ENCODE measurements at places on chromosomes 12 and 14.

- DNase-seq = no peak
These were observed 1047.5 kb upstream of the FLRT2 start for GRCh38 chr14:84482256-84483071.

DNA sequence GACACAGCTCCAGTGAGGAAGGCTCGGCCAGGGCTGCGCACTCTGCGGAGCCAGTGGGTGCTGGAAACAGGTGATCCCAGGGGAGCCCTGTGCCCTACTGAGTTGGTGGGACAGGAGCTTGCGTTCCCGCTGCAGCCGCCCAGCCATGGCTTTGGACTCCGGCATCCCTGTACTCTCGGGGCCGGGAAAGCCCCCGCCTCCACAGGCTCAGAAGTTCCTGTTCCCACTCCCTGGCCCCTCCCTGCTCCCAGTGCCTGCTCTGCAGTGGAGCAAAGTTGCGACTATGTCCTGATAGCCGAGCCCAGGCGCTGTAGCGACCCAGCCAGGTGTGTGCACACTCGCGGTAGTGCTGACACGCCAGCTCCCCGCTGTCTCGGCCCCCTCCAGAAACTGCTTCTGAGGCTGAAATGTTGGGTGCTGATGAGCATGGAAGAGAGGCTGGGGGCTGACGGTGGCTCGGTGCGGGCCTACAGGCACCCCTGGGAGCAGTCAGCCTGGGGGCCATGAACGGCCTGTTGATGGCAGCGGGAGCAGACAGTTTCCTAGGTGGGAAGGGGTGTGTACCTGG is 344.6 kb upstream of the MGAT4C start:
- no peak for DNase-seq

DNA sequence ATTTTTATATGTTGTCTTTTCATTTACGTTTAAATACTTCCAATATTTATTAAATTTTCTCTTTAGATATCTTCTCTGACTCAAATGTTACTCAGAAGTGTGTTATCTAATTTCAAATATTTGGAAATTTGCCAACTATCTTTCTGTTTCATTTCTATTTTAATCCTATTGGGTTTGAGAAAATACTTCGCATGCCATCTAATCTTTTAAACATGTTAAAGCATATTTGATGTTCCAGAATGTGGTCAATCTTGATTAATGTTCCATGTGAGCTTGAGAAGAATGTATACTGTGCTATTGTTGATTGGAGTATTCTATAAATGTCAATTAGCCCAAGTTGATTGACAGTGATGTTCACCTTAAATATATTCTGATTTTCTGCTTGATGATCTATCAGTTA is 11.9 kb upstream of the DCN start:
- DNase-seq = no peak

DNA sequence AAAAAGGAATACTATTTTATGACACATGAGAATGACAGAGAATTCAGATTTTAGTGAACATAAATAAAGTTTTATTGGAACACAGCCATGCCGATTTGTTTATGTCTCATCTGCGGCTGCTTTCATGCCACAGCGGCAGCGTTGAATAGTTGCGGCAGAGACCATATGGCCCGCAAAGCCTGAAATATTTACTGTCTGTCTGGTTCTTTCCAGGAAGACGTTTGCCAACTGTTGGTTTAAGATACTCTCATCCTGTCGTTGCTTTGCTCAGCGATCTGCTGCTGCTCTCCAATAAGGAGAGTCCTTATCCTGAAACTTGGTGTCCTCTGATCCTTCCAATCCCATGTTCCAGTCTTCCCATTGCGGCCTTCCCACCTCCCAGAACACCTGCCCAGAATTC is 89.9 kb downstream of the SLC24A4 start:
- DNase-seq = no peak

DNA sequence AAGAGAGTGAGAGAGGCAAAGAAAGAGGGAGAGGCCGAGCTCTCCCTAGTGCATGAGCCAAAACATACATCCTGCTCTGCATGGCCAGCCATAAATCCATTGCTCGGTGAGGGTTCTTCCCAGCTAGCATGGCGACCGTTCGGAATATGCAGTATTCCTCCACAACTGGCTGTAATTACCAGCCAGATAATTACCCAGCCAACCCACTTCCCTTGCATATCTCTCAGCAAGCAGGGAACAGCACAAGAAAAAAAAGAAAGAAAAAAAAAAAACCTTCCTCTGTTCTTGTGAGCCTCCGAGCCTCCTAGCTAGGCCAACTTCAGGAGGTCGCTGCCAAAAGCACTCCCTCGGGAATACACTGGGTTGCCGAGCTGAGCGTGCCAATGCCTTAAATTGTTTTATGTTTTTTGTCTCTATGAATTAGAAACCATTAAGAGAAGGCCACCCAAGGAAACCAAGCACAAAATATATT is 567.9 kb downstream of the MED13L start:
- no peak for DNase-seq

DNA sequence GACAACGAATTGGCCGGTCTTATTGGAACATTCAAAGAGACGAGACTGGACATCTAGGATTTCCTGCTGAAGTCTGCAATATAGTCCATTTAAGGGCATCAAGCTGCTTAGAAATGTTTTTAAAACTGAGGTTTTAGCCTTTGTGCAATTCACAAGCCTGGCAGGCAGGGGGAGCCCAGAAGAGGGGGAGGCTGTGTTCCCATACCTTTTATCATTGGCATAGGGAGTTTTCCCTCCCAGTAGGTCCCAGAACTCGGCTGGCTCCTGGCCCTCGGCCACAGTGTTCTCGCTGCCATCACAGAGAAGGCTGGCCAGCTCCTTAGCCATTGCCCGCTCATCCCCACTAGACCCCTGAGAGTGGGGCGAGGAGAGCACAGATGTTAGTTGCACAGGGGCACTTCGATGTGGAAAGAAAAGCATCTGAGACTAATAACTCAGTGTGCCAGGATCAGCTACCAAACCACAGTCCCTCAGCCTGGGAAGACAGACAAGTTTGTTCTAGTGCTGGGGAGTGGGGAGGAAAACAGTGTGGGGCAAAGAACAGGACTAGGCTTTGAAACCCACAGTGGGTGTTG is 15.1 kb downstream of the AVIL start:
- DNase-seq = peak; percentile 7

- DNase-seq = no peak
These were observed 357.4 kb downstream of the TMEM117 start for GRCh38 chr12:44193281-44193680.

- no peak for DNase-seq
These were observed 21.0 kb upstream of the TSPAN11 start for GRCh38 chr12:30905463-30906009.

GRCh38 chr14:29587761-29588470 is 339.7 kb downstream of the PRKD1 start:
- no peak for DNase-seq

DNA sequence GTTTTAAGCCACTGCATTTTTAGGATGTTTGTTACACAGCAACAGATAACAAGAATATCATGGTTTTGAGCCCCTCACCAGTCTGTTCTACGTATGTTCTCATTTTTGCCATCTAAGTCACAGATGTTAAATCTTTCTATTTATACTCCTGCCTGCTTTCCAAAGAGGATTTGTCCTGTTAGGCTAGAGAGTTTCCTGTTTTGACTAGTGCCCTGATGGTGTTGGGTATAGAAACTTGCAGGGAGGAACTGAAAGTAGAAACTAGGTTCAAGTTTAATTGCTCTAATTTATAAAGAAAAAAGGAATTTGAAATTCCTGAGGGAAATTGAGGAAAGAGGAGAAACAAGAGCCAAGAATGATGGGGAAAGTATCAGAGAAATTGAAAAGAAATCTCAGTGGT is 74.4 kb upstream of the COCH start:
- no peak for DNase-seq

DNA sequence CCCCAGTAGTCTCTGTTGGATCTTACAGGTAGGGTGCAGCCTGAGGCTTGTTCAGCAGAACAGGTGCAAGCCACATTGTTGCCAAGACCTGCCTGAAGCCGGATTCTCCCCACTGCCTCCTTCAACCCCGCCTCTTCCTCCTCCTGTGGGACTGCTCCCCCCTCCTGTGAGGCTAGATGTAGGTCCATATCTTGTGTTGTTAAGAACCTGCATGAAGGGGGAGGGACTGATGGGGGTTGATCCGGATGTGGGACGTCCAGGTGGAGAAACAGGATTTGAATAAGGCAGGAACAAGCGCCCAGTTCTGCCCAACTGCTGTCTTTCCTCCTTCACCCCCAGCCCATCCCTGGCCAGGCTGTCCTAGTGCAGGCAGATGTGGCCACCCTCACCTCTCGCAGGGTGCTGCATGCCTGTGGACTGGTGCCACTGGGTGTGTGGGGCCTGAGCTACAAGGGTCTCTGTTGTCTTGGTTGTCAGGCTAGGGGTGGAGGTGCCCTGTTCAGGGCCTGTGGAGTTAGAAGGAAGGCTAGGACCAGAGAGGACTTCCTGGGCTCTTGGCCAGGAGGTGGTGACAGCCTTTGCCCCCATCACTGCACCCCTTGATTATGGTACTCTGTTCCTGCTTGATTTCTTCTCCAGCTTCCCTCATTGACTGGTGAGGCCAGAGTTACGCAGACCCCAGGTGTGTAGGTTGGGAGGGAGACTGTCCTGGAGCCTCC is 1.4 kb downstream of the NR4A1 start:
- DNase-seq = no peak

DNA sequence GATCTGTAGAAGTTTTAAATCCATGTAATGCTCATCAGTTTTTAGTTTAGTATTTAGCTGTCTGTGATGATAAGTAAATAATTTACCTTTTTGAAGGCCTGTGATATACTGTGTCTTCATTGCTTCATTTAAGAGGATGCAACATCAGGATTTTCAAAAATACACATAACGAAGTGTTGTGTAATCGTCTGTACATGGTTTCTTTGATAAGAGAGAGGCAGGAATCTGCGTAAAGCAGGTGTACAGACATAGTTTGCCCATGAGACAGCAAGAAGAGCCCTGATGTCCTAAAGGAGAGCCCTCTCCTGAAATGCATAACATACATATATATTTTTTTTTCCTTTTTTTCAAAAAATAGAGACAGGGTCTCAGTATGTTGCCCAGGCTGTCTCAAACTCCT is 44.8 kb downstream of the RASSF3 start:
- DNase-seq = no peak

- no peak for DNase-seq
These were observed 113.9 kb upstream of the FGD4 start for GRCh38 chr12:32285489-32285888.

GRCh38 chr14:101470266-101470665 is 91.0 kb upstream of the DIO3 start:
- no peak for DNase-seq

GRCh38 chr12:53966385-53967133 is 6.4 kb upstream of the HOXC11 start:
- no peak for DNase-seq

- no peak for DNase-seq
These were observed 105.1 kb downstream of the BMP4 start for GRCh38 chr14:53851394-53852090.

DNA sequence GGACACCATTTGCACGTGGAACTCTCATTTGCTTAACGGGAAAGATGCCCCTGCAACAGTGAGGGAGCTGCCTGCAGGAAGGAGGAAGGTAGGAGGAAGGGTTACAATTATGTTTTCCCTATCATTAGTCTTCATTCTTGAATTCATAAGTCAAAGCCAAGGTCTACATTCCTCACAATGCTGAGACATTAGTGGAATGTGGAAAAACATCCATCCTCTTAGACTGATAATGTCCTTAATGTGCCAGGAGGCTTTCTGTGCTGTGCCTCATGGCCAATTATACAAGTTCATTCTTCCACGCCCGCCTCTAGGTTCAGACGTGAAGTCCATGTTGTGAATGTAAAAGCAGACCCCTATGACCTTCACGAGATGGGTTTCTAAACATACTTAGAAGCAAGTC is 1212.4 kb upstream of the TMEM132C start:
- DNase-seq = no peak

- no peak for DNase-seq
These were observed 187.6 kb downstream of the NOVA1 start for GRCh38 chr14:26410189-26410685.

DNA sequence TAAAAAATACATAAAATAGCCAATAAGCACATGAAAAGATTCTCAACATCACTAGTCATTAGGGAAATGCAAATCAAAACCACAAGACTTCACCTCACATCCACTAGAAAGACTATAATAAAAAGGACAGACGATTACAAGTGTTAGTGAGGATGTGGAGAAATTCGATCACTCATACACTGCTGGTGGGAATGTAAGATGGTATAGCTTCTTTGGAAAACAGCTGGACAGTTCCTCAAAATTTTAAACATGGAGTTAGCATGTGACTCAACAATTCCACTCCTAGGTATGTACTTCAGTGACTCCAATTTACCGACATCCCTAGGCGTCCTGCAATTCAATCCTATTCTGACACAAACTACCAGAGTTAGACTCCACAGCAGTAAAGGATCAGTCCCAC is 13.7 kb downstream of the TRIM9 start:
- no peak for DNase-seq

DNA sequence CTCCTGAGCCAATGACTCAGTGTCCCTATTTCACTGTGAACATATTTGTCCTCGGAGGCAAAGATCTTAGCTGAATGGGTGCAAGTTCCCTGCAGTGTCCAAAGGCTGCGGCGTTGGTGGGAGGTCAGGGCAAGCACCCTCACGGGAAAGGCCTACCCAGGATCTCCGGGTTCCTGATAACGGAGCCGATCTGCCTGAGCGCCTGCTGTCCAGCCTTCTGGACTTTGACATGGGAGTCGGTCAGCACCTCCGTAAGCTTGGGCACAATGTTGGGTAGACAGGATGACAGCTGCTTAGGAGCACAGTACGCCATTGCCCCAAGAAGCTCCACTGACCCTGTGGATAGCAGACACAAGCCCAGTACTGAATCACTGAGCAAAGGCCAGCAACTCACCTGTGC is 31.5 kb upstream of the RAB35 start:
- no peak for DNase-seq

DNA sequence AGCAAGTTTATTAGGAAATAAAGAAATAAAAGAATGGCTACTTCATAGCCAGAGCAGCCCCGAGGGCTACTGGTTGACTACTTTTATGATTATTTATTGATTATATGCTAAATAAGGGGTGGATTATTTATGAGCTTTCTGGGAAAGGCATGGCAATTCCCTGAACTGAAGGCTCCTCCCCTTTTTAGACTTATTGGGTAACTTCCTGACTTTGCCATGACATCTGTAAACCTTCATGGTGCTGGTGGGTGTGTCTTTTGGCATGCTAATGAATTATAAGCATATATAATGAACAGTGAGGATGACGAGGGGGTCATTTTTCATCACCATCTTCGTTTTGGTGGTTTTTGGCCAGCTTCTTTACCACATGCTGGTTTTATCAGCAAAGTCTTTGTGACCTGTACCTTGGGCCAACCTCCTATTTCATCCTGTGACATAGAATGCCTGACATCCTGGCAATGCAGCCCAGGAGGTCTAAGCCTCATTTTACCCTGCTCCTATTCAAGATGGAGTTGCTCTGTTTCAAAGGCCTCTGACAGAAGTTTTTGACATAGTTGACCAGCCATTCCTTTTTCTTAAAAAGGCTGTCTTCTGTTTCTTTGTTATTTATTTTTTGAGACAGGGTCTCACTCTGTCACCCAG is 11.1 kb upstream of the PTGES3 start:
- DNase-seq = no peak

- DNase-seq = no peak
These were observed 128.8 kb downstream of the ITPR2 start for GRCh38 chr12:26704214-26704613.

- no peak for DNase-seq
These were observed 1.2 kb downstream of the KLHDC2 start for GRCh38 chr14:49769171-49769570.
